CD4-positive, alpha-beta T cell treated with Interleukin-6 at 100 ng/mL for 8 hours (primary cell): ENCODE measurements at places on chromosomes 3 and 15.

DNA sequence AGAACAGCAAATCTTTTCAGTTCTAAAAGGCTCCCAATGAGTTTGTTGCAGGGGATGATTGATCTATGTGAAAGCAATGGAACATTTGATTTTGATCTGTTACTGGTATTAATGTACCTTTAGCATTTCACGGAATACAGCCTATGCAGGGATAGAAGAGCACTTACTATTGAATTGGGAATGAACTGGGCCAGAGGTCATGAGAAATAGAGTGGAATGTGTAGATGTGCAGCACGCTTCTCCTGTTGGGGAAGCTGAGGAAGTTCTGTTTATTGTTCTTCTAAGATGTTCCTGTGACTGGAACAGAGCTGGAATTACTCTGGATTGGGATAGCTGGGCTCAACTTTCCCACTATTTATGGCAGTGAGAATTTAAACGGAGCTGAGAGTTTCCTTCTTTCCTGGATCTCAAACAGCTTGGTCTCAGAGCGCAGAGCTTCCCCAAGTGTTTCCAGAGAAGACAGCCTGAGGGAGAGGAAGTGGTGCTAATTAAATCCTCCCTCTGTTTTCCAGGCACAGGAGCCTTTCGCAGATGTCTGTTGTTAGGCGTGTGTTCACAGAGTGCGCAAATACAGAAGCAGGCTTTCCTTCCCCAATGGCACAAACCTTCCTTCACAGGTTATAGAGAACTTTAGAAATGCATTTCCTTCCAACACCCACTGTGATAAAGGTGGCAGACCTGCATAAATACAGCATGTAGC, 32.5 kb downstream of the TPRG1 start:
- no peak for DNase-seq

GRCh38 chr3:41026394-41027177, 172.7 kb upstream of the CTNNB1 start:
- no peak for DNase-seq

GRCh38 chr3:112813016-112813415, 33.6 kb downstream of the CD200R1L start:
- DNase-seq: no peak

GRCh38 chr15:50353251-50353974, 1.6 kb downstream of the GABPB1 start:
- DNase-seq: peak; percentile 47

DNA sequence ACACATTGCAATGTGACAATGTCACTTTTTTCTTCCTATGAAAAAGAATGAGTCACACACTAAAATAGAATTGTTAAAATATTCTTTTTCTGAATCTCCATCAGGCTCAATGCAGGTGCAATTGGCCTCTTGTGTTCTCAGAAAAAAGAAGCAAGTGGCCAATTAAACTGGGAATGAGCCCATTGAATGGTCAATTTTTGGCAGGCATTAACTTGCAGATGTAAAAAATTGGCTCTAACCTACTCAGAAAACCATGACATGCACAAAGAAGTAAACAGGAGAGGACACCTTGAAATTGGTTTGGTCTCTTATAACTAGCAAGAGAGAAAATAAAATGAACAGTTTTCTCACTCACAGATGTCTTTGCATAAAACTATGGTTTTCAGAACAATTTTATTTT, 820.8 kb downstream of the TBL1XR1 start:
- DNase-seq: no peak
